ENCODE measurements at places on chromosomes 12 and 14.

DNA sequence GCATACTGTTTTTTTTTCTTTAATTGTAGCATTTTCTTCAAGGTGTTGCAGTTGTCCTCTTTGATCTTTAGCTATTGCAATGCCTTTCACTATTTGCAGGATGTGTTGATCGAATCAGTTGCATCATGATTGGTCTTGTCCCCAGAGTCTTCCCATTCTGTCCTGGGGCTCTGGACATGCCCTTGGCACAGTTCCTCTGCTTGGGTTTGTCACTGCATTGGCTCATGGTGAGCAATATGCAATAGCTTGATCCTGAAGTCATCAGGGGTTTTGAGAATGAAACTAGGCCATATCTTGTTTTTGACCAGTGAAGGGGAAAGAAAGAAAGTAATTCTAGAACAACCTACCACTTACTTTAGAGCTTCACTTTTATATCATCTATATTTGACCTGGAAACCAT, 281.5 kb downstream of the TMEM117 start:
- no peak for DNase-seq

- no peak for DNase-seq
Observed at GRCh38 chr14:99174770-99175319, 97.2 kb downstream of the BCL11B start.

DNA sequence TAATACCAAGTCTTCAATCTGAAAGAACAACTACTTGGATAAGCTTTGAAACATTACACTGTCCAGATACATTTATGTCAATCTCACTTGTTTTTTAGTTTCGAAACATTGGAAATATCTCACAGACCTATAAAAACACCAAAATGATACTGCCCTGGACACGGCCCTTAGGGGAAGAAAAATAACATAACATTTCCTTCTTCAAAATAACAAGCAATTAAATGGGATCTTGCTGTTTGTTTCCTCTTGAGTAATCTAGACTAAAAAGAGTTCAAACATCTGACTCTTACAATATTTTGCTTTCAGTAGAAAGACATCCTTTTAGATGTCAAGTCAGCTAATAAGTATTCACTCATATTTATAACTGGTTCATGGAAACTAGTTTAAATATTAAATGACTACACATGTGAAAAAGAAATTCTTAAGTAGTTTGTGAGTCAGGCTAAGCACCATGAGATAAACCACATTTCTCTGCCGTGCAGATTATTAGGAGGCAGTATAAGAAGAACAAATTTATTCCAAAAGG, 87.5 kb downstream of the EPS8 start:
- no peak for DNase-seq

DNA sequence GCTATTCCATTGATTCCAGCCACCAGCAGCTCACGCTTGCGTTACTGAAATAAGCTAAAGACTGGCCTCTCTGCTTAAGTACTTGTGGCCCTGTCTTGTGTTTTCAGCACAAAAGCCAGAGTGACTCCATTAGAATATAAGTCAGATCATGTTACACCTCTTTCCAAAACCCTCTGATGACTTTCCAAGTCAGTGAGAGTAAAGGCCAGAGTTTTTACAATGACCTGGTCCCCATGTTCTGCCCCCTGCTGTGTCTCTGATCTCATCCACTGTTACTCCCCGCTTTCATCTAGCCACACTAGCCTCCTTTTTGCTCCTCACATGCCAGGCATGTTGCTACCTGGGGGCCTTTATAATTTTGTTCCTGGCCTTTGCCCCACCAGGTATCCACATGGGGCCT, 6.9 kb upstream of the CKAP4 start:
- no peak for DNase-seq

- DNase-seq: no peak
Observed at GRCh38 chr14:104571246-104571645, 8.3 kb upstream of the C14orf180 start.

DNA sequence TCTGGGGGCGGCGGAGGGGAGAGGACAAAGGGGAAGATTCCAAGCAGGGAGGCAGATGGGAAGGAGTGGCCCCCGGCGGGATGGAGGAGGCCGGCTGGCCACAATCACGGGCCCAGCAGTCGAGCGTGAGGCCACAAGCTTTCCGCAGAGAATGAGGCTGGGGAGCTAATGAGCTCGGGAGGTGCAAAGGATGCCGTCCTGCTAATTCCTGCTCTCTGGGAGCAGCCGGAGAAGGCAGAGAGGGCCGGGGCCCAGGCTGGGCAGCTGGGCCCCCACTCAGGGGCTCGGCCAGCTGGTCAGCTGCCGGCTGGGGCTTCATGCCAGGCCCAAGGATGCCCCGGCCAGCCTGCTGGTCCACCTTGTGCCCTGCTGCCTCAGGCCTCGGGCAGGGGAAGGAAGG, 98.1 kb upstream of the LHX5 start:
- DNase-seq: no peak

DNA sequence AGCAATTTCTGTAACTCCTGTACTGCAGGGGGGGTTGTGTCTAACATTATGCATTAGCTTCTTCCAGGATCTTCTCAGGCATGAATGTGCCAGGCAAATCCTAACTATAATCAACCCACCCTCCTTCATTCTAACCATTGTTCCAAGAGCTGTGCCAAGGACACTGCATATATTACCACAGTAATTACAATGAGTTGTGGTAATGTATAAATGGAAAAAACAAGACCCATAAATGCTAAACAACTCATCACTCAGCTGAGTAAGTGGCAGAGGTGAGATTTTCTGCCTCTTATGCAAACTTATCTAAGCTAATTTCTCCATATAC, 80.6 kb downstream of the PRKD1 start:
- no peak for DNase-seq

DNA sequence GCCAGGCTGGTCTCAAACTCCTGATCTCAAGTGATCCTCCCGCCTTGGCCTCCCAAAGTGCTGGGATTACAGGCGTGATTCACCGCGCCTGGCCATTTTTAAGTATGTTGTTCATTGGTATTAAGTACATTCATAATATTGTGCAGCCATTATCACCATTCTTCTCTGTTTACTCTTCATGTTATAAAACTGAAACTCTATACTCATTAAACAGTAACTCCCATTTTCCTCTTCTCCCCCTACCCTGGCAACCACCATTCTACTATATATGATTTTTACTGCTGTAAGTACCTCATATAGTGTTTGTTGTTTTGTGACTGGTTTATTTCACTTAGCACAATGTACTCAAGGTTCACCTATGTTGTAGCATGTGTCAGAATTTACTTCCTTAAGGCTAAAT, 23.1 kb downstream of the METAP2 start:
- no peak for DNase-seq

DNA sequence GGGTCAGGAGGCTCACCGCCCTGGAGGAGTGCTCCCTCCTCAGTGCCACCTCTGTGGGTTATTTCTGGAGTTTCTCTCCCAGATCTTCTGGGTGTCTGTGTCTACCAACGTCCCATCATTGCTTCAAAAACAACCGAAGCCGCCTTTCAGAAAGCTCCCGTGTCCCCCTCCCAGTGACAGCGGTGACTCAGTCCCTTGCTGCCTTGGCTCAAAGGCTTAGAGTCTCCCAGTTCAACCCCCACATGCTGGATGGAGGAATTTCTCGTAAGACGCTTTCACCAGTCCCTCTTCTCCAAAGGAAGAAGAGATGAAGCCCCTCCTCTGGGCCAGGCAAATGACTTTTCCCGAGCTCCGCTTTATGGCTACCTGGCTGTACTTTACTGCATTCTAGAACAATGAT, 146.6 kb downstream of the RBM19 start:
- no peak for DNase-seq

- no peak for DNase-seq
Observed at GRCh38 chr12:30447061-30447750, 248.5 kb downstream of the IPO8 start.

GRCh38 chr12:48119834-48120195, 651 bp downstream of the PFKM start:
- DNase-seq: no peak

- DNase-seq: no peak
Observed at GRCh38 chr14:64786296-64787149, 82.3 kb downstream of the PLEKHG3 start.

DNA sequence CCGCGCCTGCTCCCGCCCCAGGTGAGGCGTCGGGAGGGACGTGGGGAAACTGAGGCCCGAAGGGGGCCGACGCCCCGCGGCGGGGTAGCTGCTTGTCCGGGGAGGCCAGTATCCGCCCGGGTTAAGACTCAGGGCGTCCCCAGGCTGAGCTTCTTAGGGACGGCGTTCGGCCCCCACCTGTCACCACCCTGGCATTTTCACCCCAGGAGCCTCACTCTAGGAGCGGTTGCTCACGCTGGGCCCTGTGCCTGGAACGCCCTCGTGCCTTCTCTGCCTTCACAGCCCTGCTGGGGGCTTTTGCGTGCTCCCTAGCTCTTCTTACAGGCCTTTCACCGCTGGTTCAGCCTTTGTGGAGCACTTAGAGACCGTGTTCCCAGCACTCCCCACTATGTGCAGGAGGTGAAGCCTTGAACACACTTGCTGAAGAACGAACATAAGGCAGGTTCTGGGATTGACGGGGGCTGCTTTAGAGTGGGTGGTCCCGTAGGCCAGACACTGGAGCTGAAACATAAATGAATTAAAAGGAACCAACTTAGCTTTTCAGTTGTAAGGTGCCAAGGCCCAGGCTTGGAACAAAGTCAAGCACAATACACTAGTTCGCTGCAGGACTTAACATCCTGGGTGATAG, 601 bp downstream of the ZNF839 start:
- peak; percentile 66 for DNase-seq

- no peak for DNase-seq
Observed at GRCh38 chr12:54385251-54385914, 850 bp upstream of the ZNF385A start.

- DNase-seq: no peak
Observed at GRCh38 chr12:128662101-128662500, 161.7 kb downstream of the SLC15A4 start.

DNA sequence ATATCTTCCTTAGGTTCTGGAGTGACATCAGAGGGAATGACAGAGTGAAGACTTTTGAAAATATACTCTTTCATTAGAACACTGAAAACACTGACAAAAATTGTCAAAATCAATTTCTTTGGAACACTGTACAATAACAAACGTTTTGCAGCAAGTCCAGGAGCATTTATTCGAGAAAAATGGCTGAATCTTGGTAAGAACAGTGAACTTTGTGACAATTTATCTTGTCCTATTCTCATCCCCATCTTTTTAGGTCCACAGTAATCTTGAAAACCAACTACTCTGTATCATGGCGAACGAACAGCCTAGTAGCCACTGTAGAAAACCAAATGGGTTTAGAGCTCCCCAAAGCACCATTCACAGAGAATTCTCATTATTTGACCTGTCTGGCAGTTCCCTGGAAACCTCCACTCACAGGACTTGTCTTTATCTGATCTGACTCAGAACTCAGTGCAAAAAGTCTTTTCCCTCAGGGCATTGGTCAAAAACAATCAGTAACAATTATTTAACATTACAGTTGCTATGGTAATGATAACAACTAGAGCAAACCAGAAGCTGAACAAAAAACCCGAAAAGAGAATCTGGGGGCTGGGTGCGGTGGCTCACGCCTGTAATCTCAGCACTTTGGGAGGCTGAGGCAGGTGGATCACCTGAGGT, 20.3 kb upstream of the PPP2R5E start:
- no peak for DNase-seq

GRCh38 chr12:34016361-34016760, 5.9 kb upstream of the ALG10 start:
- DNase-seq: no peak

DNA sequence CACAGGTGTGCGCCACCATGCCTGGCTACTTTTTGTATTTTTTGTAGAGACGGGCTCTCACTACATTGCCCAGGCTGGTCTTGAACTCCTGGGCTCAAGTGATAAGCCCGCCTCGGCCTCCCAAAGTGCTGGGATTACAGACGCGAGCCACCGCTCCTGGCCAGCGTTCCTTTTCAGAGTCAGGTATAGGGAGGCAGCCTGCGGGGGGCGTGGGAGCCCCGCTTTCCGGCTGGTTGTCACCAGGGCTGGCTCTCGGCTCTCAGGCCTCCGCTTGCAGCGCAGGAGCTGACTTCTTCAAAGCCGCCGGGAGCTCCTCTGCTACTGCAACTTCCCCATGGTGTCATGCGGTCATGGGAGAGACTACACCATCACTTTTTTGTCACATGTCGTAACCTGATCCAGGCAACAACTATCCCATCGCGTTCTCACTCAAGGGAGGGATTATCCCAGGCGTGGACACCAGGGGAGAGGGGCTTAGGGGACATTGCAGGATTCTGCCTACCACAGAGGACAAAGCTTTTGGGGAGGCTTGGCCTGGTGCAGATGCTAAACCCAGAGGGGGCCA, 129.4 kb downstream of the SCARB1 start:
- no peak for DNase-seq

DNA sequence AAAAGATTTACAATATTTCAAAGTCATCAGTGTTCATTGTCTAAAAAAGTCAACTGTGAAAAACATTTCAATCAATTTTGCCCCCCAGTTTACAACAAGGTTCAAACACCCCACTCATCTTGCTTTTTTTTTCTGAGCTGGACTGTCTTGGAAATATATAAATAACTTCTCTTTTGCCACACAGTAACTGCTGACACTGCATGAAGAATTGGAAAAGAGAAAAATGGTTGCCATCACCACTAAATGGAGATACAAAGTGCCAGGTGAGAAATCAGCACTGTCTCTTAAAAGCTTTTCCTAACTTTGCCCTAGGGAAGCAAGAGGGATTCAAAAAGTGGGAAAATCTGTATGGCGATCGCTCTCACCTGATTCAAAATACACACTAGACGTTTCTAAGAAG, 101.4 kb downstream of the TRAFD1 start:
- no peak for DNase-seq

GRCh38 chr14:91873471-91874415, 6.4 kb upstream of the TC2N start:
- DNase-seq: no peak

GRCh38 chr14:66910311-66910840, 278.9 kb upstream of the GARIN2 start:
- no peak for DNase-seq

- DNase-seq: peak; percentile 11
Observed at GRCh38 chr12:52358575-52359350, 8.5 kb downstream of the KRT85 start.

- no peak for DNase-seq
Observed at GRCh38 chr12:32053881-32054624, 52.6 kb upstream of the BICD1 start.

- no peak for DNase-seq
Observed at GRCh38 chr14:92511453-92512238, 1.9 kb upstream of the RIN3 start.

- DNase-seq: no peak
Observed at GRCh38 chr12:71183018-71183417, 25.2 kb upstream of the TSPAN8 start.

GRCh38 chr12:74530676-74531075, 7.0 kb upstream of the ATXN7L3B start:
- DNase-seq: no peak

All from right hindlimb (tissue), 1 donor.